ENCODE measurements at places on chromosomes 16 and 17.

- no peak for DNase-seq
Observed at GRCh38 chr17:50207792-50208567, 6.5 kb upstream of the COL1A1 start.

DNA sequence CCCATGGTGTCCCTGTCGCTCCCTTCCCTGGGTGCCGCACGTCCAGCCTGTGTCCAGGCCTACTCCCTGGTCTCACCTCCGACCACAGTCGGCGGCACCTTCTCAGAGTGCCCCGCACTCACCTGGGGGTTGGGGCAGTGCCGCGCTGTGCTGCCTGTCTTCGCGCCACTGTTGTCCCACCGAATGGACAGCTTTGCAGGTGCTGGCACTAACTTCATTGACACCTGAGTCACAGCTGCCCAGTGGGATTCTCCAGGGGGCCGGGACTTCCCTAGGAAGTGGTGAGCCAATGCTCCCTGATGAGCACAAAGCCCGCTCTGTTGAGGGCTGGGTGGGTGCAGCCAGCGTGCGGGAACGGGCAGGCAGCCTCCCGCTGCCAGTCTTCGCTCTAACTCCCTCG, 24.3 kb upstream of the DBNDD1 start:
- no peak for DNase-seq

DNA sequence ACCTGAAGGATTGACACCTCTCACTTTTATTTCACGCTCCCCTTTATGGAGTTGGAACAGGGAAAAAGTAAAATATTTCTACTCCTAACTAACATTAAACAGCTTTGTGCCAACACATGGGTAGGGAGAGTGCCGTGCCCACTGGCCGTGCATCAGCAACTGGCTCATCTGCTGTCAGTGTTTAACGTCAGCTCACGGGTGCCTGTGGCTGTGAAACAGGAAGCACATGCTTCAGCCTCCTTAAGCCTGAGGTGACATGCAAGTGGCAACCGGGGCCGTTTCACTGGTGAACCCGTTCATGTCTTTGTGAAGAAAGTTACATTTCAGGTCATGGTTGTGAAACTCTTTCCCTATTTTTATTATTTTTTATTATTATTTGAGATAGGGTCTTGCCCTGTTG, 3.2 kb downstream of the SPG7 start:
- DNase-seq, result no peak

- no peak for DNase-seq
Observed at GRCh38 chr17:57552114-57552624, 192.9 kb downstream of the CCDC182 start.

DNA sequence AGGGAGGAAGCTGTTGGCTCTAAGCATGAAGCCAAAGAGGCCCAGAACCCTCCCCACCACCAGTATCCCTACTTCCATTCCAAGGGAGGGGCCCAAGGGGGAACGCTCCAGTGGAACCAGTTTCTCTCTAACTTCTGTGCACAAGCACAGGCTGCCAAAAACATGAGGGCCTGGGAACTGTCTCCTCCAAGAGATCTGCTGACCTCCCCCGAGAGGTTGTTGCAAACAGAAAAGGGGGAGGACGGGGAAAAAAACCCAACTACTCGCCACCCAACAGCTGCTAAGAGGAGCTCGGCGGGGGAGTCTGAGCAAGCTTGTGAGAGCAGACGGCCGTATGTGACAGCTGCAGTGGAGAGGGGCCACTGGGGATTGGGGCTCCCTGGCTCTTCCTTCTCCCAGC, 15.7 kb upstream of the SLC35B1 start:
- no peak for DNase-seq

DNA sequence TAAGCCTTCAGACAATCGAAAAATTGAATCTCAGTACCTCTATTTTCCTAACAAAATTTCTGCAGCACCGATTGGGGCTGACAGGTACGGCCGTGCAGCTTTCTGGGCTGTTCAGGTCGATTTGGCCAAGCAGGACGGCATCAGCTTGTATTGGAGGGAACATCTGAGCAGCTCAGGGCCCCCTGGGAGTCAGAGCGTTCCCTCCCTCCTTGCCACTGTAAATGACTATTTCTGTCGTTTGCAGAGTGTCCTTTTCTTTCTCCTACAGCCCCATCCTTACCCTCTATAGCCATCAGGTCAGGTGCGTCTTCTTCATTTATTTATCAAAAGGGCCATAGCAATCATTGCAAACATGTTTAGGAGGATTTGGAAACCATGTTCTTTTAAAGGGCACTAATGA, 731.1 kb downstream of the WWOX start:
- DNase-seq, result no peak

- no peak for DNase-seq
Observed at GRCh38 chr16:83458612-83459011, 349.2 kb upstream of the HSBP1 start.

DNA sequence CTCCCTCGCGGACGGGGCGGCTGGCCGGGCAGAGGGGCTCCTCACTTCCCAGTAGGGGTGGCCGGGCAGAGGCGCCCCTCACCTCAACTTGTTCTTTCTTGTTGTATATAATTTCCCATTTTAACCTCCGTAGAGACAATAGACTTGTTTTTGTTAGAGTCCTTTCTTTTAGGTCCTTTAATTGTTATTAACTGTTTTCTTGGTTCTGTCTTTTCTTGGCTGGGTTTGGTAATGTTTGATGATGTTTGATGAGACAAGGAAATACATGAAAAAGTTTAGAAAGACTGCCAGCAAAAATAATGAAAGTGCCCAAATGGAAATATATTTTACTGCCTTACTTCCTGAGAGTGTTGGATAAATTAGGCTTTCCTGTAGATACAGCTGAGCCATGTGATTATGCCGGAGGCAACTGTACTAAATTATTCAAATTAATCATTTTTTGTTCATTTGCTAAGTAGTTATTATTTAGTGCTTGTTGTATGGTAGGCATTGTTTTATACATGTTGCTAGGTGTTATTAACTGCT, 30.9 kb downstream of the PRPSAP2 start:
- DNase-seq, result no peak

DNA sequence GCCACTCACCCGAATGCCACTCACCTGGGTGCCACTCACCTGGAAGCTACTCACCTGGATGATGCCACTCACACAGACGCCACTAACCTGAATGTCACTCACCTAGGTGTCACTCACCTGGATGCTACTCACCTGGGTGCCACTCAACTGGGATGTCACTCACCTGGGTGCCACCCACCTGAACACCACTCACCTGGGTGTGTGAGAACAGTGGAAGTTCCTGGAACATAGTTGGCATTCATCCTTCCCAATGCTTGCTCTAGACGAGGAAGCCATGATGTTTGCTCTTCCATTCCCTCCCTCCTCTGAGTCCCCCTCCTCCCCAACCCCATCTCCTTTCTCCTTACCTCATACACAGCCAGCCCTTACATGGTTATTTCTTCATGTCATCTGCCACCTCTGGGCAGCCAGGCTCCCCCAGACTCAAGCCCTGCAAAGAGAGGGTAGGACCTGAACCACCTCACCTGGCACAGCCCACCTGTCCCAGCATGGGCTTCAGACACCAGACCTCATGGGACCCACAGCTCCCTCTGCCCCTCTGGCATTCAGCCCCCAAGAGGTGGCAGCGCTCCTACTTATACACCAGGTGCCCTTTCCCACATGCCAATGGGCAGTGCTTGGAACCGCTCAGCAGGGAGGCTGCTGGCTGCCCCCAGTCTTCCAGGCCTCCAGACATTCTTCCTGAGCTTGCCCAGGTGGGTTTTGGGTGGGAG, 171.8 kb upstream of the FOXF1 start:
- DNase-seq, result no peak

- no peak for DNase-seq
Observed at GRCh38 chr17:63640038-63640437, 17.8 kb downstream of the MAP3K3 start.
